ENCODE measurements at places on chromosomes 11 and 22.

- DNase-seq, result no peak
Observed at GRCh38 chr22:24697172-24697571, 77.3 kb downstream of the PIWIL3 start.

GRCh38 chr22:28283068-28283654, 364.1 kb upstream of the PITPNB start:
- DNase-seq, result peak; percentile 48

DNA sequence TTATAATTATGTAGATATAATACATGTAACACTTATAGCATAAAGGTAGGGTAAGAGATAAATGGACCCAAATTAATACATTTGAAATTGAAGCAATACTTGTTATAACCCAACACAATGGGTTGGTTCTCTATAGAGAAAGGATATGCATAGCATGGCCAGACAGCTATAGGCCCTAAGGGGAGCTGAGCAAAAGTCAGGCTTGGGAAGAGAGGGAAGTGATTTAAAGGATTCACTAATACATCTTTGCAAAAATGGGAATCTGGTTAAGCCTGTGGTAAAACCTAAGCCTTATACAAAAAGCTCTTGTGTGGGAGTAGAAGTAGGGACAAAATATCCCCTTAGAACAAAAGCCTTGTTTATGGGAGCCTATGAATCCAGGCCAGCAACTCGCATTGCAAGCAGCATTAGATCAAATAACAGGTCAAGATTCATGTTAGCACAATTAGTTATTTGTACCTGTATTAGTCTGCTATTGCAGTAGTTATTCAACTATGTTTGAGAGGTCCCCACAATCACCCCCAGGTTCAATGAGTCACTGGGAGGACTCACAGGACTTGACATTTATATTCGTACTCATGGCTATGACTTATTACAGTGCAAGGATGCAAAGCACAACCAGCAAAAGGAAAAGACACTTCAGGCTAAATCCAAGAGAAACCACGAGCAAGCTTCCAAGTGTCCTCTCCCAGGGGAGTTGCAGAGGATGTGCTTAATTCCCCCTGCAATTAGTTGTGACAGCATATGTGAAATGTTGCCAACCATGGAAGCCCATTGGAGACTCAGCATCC, 144.7 kb upstream of the LMO1 start:
- DNase-seq, result no peak

GRCh38 chr11:61757213-61757862, 4.9 kb downstream of the MYRF start:
- no peak for DNase-seq

GRCh38 chr11:61123775-61124571, 21.7 kb downstream of the CD5 start:
- no peak for DNase-seq

GRCh38 chr11:57360991-57361390, 20.0 kb downstream of the PRG3 start:
- DNase-seq, result no peak

GRCh38 chr22:37237371-37238268, 6.4 kb downstream of the RAC2 start:
- DNase-seq, result no peak

DNA sequence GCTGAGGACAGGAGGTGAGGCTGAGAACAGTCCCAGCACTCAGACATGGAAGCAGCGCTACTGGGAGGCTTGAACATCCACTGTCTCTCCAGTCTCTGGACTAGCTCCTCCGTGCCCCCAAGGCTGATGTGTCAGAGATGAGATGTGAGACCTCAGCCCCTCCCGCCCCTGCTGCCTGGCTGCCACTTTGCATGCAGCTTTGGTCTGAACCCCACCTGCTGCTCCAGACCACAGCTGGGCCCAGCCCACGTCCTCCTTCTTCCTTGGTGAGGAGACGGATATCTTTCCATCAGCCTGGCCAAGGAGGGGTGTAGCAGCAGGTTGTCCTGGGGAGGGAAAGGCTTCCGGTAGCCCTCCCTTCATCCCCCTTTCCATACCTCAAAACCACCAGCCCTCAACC, 148.0 kb upstream of the B3GAT1 start:
- DNase-seq, result no peak

DNA sequence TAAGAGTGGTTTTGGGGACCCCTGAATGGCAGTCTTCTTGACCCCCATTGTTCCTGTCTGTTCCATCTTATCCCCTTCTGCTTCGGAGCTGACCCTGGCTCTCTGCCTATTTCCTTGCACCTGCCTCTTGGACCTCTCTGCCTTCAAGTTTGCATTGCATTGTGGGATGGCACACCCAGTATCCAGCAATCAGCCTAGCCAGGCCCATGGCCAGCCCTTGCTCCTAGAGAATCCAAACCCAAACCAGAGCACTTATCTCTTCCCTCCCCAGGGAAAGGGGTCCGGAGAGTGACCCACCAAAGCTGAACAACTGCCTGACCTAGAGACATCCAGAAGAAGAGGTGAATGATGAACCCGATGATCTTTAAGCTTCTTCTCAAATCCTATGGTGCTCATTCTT, 607.3 kb upstream of the CADM1 start:
- DNase-seq, result no peak

DNA sequence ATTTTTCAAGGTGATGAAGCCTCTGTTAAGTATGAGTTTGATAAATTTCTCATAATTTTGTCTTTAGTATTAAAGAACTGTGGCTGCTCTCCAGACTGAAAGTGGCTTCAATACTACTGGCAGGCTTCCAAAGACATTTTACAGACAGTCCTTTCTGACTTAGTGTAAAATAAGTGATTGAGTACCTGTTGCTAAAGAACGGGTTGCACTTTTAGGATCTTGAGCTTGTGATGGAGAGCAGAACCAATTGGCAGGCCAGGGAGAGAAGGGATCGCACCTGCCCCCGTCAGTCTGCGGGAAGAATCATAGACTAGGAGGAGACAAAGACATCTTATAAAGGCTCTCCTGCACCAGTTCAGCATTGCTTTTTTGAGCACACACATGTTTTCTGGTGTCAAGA, 4.4 kb downstream of the NCAM1 start:
- peak; percentile 42 for DNase-seq

- peak; percentile 22 for DNase-seq
Observed at GRCh38 chr11:2277008-2277346, 6.6 kb upstream of the ASCL2 start.

- peak; percentile 41 for DNase-seq
Observed at GRCh38 chr11:119338965-119339588, 1.6 kb downstream of the C1QTNF5 start.

DNA sequence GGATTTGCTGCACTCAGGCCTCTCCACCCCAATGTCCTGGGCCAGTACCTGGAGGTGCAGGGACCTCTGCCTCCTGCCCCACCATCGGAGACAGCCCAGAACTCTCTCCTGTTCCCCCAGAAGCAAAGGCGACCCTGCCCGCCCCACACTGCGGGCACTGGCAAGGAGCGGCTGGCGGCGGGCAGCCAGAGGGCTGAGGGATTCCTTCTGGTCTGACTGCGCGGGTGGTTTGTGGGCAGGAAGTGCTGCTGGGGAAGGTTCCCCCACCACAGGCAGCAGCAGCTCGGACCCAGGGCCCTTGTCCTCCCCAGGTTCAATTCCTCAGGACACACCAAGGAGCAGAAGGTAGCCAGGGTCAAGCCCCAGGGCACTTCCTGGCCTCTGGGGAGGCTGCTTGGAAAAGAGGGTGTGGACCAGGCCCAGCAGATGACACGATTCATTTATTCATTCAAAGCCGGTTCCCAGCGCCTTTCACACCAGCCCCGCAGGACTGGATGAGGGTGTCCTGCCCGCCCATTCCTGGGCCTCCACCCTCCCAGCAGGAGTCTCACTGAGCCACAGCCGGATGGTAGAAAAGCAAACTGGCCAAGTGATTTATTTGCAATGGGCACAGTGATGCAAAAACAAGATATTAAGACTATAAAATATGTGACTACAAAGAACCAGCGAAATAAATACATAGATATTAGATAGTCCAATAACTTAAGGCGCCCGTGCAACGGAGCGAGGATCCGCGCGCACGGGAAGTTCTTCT, 1.2 kb downstream of the PHLDA2 start:
- DNase-seq, result no peak

GRCh38 chr11:83971063-83971462, 684.9 kb upstream of the CCDC90B start:
- no peak for DNase-seq

- peak; percentile 54 for DNase-seq
Observed at GRCh38 chr22:29205594-29206371, at the start of gene EMID1. Gene EMID1, plus strand, starts transcription at chr22:29205896. Its CDS starts 143 bp downstream, at chr22:29206039.

GRCh38 chr22:27724157-27724556, 77.4 kb downstream of the MN1 start:
- no peak for DNase-seq

- DNase-seq, result no peak
Observed at GRCh38 chr22:48654492-48654891, 1173.2 kb downstream of the BRD1 start.

GRCh38 chr11:119134389-119134978, 13.1 kb downstream of the HINFP start:
- no peak for DNase-seq

DNA sequence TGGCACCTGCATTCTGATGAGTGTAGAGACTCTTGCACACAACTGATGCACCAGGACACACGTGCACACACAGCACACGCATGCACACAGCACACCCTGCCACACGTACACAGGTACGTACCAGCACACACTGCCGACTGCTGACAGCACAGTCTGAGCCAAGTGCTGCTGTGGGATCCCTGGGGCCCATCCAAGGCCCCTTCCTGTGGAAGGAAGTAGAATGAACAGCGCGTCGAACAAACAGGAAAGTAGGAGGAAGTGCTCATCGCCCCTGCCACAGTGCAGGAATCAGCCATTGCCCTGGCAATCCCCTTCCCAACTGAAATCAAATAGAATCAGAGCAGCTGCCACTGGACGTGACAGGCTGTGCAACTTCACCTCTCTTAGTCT, 57.9 kb downstream of the CD82 start:
- peak; percentile 43 for DNase-seq

- DNase-seq, result peak; percentile 79
Observed at GRCh38 chr22:46070215-46070802, 80.0 kb upstream of the PPARA start.

- DNase-seq, result no peak
Observed at GRCh38 chr11:986270-986951, 50.1 kb downstream of the MUC6 start.

DNA sequence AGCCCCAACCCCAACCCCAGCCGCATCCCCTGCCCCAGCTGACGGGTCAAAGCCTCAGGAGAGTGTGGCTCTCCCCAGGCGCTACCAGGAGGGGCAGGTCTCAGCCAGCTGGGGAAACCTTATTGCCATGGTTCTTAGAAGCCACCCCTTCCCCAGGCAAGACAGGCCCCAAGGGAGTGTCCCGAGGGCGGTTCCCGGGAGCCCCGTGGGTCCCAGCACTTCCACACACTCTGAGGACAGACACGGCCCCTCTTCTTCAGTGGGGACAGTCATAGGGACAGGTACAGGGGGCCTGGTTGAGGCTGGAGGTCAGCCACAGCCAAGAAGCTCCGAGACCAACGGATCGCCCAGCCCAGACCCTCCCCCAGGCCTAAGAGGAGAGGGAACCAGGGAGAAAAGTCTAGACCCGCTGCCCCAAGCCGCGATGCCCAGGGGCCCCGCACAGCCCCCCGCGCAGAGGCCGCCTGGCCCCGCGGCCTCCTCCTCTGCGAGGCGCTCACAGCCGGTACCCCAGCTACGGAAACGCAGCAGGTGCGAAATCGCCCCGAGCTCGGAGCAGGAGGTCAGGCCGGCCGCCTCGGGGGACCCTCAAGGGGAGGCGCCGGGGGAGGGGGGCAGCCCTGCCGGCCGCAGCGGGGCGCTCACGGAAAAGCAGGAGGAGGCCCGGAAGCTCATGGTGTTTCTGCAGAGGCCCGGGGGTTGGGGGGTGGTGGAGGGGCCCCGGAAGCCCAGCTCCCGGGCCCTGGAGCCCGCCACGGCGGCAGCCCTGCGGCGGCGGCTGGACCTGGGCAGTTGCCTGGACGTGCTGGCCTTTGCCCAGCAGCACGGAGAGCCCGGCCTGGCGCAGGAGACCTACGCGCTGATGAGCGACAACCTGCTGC, 2.6 kb downstream of the KLHDC7B start:
- DNase-seq, result no peak

Data from right hindlimb (tissue), 1 donor.